SK-N-SH treated with all-trans-retinoic acid at 6 μM for 48 hours (cell line): ENCODE measurements at places on chromosomes 1 and 21.

GRCh38 chr1:2368053-2368744 is 23.2 kb downstream of the MORN1 start:
- ATAC-seq: no peak

- ATAC-seq: peak; percentile 16
Measured at GRCh38 chr1:218351391-218352074, 6.4 kb downstream of the TGFB2 start.

DNA sequence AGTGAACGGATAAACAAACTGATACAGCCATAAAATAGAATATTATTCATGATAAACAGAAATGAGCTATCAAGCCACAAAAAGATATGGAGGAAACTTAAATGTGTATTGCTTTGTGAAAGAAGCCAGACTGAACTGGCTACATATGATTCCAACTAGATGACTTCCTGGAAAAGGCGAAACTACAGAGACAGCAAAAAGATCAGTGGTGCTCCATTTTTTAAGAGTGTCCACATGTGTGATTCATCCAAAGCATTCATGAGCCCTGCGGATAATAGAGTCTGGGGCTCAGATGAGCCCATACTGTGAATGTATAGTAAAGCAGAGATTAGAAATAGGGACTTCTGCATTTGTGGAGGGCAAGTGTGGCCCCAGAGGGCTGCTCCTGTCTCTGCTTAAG is 7.8 kb upstream of the TMEM222 start:
- ATAC-seq: no peak

- no peak for ATAC-seq
Measured at GRCh38 chr1:62117018-62117750, 77.5 kb upstream of the L1TD1 start.

DNA sequence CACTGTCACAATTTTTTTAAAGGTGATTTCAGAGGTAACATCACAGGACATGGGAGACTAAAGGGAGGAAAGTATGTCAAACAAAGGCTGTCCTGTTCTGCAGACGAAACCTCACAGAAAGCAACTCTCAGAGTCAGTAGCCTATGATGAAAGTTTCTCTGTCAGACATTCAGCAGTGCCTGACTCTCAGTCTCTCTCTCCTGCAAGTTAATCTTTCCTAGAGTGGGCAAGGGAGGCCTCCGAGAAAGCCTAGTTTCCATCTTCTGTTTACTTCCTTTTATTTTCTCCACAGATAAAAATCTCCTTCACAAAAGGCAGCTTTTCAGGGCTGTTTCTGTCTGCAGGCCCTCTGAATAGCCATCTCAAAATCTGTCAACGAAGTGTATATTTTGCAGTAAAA is 24.9 kb upstream of the FMO2 start:
- no peak for ATAC-seq

DNA sequence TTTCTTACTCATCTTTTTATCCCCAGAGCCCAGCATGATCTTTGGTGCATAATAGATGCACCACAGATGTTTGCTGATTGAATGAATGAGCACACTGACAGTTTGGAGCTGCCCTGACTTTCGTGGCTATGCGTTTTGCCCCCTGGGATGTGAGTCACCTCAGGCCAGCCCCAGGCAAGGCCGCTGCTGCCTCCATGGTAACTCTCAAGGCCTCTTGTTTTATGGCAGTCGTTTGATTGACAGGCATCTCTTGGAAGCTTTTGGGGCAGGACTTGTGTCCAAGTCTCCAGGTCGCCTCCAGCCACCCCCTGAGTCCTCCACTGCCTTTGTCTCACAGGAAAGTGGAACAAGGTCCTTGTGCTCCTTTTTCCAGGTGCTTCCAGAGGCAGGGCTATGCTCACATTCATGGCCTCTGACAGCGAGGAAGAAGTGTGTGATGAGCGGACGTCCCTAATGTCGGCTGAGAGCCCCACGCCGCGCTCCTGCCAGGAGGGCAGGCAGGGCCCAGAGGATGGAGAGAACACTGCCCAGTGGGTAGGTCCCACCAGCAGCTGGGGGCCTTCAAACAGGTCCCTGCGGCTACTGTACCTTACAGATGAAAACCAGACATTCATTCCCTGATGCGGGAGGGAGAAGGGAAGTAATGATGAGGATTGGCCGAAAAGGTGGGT is 11.2 kb downstream of the PSEN2 start:
- ATAC-seq: no peak

DNA sequence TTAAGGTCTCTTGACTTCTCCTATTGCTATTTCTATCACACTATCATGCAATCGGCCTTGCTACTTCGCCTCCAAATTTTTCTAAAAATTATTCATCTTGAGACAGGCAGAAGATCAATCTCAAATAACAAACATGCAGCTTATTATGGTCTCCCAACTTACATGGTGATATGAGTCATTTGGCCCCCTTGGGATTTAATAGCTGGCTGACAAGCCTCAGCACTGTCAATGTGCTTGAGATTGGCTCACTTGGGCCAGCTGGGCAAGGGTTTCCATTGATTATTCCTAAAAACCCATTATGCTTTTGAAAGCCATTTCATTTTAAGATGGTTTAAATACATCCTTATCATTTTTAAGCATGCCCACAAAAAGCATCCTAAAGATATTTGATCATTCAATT is 224.5 kb upstream of the NFIA start:
- ATAC-seq: peak; percentile 11; the same call in 1 of the 3 replicates

GRCh38 chr1:94504601-94505000 is 37.0 kb downstream of the F3 start:
- ATAC-seq: no peak

DNA sequence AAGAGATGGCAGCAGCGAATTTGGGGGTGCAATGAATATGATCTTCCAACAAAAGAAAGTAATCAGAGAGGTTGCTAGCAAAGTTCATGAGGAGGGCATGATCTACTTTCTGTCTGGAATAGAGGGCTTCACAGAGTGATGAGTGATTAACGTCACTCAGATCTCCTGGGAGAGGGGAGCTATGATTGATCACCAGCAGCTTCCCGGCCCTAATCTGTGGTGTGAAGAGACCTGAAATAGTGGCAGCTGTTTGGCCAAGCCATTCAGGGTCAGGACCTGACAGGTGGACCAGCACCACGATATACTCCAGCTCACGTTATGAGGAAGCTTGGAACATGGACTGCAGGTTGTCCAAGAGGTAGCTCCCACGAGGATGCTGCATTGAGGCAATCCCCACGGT is 19.9 kb upstream of the TMEM183A start:
- ATAC-seq: no peak

DNA sequence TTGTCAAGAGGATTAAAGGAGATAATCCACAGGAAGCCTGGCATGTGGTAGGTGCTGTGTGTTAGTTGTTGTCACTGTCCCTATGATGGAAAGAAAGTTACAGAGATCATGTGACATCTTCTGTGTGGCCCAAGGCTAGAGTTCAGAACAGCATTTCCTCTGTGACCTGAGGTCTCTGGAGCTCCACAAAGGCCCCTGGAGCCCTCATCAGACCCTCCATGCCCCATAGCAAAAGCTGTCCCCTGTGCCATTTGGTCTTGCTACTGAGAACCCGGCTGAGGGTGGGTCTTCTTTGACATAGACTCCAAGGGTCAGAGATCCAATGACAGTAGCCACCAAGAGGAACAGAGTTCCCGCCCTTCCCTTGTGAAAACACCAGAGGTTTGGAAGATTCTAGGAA is 8.1 kb downstream of the CELA2B start:
- no peak for ATAC-seq
